ENCODE measurements at places on chromosomes 7 and 10.

DNA sequence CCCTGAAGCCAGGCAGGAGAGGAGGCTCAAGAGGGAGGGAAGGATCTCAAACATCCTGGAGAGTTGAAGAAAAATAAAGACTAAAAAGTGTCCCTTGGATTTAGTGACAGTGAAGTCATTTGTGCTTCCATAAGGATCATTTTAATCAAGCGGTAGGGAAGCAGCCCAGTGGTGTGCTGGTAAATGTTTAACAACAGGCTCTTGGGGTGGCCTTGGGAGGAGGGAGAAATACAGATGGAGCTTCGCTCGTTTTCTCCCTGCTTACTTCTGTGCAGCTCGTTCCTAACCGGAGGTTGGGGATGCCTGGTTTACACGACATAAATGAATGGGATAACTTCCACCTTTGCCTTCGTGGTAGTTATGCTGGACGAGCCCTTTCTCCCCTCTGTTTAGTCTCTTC is 140.0 kb downstream of the CAMK1D start:
- no peak for DNase-seq

- no peak for DNase-seq
Observed at GRCh38 chr10:86263907-86264306, 102.7 kb downstream of the GRID1 start.

DNA sequence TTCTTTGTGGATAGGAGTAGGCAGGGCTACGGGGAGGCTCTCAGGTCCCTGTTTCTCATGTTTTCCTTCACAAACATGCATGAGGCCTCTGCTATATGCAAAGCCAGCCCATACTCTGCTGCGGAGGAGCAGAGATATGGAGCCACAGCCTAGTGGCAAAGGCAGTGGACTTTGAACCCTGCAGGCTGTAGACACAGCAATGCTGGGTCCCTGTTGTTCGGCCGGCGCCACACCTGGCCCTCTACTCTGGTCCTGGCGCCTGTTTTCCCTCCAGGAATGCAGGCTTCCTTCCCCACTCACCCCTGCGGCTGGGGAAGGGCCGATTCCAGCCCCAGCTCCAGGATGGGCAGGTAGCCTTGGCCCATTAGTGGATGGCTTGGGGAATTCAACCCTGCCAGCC is 11.5 kb downstream of the CLRN3 start:
- DNase-seq: no peak

GRCh38 chr7:158672975-158673374 is 31.6 kb downstream of the NCAPG2 start:
- no peak for DNase-seq

DNA sequence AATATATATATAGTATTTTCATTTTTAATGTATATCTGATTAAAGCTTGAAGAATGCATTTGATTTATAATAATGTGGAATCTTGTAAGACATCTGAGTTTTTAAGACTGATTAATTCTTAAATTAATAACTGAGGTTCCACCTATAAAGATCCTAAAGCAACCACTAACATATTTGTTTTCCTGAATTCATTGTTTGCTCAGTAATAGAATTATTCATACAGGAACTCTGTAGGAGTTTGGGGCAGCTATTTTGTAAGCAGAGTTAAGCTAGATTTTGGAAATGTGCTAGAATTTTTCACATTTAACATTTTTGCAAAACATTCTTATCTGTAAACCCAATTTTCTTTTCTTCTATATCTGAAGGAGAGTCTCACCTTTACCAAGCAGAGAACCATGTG is 88.9 kb downstream of the NRCAM start:
- no peak for DNase-seq

GRCh38 chr10:15719049-15719898 is 448 bp downstream of the ITGA8 start:
- no peak for DNase-seq

DNA sequence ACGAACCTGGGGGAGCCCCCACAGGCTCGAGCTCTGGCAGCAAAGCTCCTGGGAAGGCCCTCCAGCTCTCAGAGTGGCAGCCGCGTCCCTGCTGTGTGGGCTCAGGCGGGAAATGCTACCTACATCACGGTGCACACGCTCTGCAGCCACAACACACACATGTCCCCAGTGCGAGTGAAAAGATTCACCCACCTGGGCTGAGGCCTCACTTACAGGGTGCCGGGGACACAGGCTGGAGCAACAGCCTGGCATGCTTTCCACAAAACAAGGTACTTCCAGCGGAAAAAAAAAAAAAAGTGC is 410.4 kb upstream of the FOXK1 start:
- no peak for DNase-seq
